ENCODE measurements at places on chromosomes 13 and 19. TPM values are rescaled to one million over a fixed set of nuclear protein-coding genes. Genes with fewer than 3 reads are reported as not detected.

- DNase-seq: no peak
Observed at GRCh38 chr19:58551577-58552471, 3.1 kb downstream of the CHMP2A start.

DNA sequence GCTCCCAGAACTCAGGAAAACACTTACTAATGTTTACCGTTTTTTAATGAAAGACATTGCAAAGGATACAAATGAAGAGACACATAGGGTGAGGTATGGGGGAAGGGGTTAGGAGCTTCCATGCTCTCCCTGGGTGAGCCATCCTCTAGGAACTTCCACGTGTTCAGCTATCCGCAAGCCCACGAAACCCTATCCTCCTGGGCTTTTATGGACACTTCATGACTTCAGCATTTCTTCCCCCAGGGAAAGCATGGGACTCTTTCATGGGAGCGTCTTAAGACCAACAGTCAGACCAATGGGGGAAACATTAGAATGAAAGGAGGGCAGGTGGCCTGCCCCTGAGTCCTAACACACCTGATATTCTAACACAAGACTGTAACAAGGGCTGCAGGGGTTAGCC, 6.6 kb upstream of the ESD start:
- DNase-seq: no peak

DNA sequence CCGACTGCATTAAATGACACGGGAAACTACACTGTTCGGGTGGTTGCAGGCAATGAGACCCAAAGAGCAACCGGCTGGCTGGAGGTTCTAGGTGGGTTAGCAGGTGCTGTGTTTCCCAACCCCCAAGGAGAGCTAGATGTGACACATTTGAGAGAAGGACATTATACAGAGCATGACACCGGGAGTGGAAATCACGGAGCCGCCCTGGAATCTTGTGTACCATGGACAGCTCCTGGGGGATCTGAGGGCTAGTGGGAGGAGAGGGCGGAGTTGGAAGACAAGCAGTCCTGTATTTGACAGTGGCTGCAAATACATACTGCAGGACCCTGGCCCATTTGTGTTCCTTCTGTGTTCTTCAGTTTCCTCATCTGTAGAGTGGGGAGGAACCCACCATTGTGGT, 2.3 kb downstream of the CEACAM18 start:
- no peak for DNase-seq

DNA sequence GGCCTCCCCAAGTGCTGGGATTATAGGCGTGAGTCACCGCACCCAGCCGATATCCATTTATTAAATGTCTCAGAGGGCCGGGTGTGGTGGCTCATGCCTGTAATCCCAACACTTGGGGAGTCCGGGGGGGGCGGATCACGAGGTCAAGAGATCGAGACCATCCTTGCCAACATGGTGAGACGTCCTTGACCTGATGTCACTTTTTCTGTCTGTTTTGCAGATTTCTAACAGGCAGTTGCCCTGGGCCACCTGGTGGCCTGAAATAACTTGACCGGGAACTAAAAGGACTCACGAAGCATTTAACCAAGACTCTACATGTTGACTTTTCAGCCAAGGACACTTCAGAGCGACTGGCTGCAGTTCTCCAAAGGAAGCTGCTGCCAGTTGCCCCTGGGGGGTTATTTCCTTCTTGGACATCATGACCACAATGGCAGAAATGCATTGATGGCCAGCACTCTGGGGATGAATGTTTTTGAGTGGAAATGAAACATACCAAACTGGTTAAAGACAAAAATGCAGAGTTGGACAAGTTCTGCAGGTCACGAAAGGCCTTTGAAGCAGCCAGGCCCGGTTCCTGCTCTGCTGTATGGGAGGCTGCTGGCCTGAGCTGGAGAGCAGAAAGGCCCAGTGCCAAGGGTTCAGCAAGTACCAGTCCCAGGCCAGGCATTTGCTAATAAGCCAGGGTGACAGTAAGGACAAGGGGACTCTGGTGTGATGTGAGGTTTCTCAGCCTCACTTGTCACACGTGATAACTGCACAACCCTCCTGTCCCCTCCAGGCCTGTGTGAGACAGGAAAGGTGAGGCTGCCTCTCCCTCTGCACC, 8.3 kb downstream of the ZNF837 start:
- no peak for DNase-seq

DNA sequence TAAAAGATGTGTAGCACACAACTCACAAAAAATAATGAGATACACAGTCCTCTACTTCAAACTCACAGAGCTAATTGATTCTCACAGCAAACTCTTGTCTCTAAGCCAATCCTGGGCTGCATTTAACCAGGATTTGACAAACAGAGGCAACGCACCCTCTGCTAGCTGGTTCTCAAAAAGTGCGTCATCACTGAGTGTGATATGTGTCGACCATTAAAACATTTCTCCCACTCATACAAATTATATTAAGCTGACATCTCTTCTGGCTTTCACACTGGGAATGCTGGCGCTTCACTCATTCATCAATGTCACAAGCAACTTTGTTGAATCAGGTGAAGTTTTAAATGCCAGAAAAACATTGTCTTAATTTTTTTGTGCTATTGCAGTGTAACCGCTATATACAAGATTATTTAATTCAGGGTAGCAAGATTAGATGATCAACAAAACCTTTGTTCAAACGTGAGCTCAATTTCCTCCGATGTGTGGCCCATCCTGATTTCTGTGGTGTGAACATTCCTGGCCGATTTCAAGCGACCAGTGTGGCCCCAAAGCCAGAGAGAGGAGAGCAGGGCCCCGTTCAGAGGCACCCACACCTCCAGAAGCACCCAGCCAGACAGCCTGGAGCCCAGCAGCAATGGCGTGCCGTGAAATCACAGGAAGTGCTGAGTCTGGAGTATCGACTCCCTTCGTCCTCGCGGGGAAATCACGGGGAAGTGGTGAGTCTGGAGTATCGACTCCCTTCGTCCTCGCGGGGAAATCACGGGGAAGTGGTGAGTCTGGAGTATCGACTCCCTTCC, 49.4 kb downstream of the RASA3 start:
- DNase-seq: no peak

The RASIP1 gene
- total RNA-seq: 16.2 TPM
